ENCODE measurements at places on chromosomes 1 and 21. TPM values are rescaled to one million over a fixed set of nuclear protein-coding genes. Genes with fewer than 3 reads are reported as not detected.

DNA sequence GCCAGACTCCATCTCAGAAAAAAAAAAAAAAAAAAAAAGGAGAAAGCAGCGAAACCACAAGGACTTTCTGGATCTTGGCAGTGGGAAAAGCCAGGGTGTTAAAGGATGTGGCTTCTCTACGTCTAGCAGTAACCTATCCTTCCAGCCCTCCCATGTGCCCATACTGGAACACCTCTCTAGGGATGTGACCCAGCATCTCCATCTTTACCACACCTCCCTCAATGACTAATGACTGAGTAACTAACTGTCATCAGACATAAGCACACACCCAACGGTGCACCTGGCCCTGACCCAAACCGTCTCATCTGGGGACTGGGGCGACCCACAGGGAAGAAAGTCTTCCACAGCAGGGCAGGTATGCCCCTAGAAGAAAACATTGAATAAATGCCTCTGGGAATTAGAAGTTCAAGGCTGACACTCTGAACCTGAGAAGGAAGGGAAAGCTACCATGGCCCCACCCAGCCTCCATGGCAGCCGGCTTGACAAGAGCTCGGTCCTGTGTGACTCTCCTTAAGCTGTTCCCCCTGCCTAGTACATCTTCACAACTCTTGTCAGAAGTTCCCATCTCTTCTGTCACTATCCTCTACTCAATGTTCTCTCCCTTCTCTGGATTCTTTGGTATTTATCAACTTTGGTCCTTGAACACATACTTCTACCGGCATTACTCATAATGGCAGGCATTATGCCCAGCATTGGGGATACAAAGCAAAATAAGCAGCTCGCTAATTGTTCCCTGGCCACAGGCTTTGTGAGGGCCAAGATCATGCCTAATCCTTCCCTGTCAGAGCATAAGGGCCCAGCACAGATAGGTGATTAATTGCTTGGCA lies 14.8 kb upstream of the PAQR6 start:
- no peak for DNase-seq

The SUSD4 gene
- total RNA-seq, result 3.3 TPM

GRCh38 chr1:93700532-93701469 lies 19.2 kb upstream of the BCAR3 start:
- DNase-seq, result no peak

GRCh38 chr1:248611883-248612414 lies 14.4 kb upstream of the OR2T10 start:
- DNase-seq, result no peak

DNA sequence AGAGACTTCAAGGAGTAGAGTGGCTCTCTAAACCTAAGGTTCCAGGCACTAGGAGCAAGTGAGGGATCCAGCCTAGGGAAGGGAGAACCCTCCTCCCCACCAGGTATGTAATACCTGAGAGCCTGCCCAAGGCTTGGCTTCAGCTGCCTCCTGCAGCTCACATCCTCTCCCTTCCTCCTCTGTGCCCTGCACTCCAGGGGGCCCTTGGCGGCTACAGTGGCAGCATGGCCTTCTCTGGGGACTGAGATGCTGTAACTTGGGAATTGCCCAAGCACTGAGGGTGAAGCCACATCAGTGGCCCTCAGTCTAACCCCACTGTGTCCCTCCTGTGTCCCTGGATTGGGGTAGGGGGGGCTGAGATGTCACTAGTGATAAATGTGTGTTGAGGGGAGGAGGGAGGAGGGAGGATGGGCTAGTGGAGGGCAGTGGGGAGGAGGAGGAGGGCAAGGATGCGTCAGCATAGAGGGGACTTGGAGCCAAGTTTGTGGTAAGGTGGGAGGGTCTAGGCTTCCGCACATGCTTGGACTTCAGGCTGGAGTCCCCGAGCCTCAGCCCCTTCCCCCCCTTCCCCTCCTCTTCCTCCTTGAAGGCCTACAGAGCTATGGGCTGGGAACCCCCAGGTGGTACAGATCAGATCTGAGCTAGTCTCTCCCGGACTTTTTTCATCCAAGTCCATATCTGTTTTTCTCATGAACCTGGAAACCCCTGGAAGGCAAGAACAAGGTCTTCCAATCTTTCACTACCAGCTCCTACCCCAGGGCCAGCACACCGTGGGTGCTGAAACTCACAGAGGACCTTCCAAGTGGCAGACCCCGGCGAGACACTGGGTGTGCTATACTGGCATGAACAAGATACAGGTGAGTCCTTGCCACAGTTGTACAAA lies 17.5 kb downstream of the COL9A2 start:
- no peak for DNase-seq

The APCS gene
- total RNA-seq, result 4.1 TPM

All from gastrocnemius medialis (tissue), 4 donors.